Fibroblast of skin of right biceps (primary cell): ENCODE measurements at places on chromosomes 2 and 18.

GRCh38 chr2:6863792-6864191, 1.9 kb downstream of the CMPK2 start:
- no peak for DNase-seq

- peak; percentile 96 for DNase-seq
These were observed 207.1 kb downstream of the ACKR3 start for GRCh38 chr2:236776695-236777251.

DNA sequence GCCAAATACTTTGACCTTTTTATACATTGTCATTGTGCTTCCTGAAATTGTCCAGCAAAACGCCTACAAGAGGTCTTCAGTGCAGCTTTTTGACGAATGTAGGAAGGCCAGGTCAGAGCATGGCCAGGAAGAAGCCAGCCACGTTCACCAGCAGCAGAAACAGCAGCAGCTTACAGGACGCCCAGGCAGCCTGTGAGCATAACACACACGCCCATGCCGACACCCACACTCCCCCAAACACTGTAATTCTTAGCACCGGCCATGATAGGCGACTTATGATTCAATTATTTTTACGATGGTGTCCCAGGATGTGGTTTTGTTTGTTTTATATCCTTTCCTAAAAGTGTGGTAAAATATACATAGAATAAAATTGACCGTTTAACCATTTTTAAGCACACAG, 249.1 kb upstream of the SALL3 start:
- DNase-seq = no peak

GRCh38 chr2:205370726-205371125, 311.6 kb upstream of the NRP2 start:
- DNase-seq = no peak

DNA sequence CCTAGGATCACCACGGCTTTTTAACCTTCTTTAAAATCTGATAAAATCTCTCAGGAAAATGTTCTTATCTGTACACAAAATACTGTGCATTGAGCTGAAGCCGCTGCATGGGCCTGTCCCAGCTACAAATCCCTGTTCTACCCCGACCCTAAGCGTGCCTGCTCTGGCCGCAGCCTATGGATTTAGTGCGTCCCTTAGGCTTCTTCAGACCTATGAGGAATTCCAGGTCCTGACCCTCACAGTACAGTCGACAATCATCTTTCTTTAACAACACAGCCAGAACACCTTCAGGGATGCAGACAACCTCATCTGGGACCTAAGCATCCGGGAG, 477 bp upstream of the WDCP start:
- DNase-seq = no peak

DNA sequence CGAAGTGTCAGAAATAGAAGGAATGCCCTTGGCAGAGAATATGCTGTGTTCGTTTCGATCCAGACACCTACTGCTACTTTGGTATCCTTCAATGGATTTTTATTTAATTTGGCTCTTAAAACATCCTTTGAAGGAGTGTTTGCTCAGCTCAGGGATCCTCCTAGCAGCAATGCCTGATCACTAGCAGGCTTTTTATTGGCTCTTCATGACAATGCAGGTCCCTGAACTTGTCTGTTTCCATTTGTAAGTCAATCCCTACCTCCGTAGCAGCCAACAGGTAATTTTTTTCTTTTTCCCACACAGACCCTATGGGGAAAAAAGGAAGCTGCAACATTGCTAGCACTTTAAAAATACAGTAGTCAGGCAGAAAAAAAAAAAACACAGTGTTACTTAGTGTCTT, 366.2 kb upstream of the LRRTM1 start:
- no peak for DNase-seq

DNA sequence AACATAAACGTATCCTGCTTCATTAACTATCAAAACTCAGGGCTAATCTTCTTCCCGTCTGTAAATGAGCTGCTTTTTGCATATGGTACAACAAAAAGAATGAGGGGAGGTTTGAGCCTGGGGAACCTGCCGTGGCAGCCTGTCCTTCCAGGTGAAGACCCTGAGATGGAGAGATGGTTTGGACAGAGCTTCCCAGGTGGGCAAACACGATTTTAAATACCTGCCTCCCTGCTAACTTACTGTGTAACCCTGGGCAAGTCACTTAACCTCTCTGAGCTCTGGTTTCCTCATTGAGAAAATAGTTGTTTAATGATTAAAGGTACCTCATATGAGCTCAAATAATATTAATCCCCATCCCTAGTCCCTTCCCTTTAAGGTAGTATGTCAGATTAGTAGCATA, 9.0 kb downstream of the EMX1 start:
- DNase-seq = no peak

GRCh38 chr2:24362253-24362652, 1.9 kb upstream of the ITSN2 start:
- no peak for DNase-seq

- DNase-seq = peak; percentile 63
These were observed 67.9 kb upstream of the RAPGEF4 start for GRCh38 chr2:172667581-172668325.

GRCh38 chr2:148167241-148167766, 146.4 kb downstream of the MBD5 start:
- DNase-seq = no peak
